ENCODE measurements at places on chromosomes 12 and 14. TPM values are rescaled to one million over a fixed set of nuclear protein-coding genes. Genes with fewer than 3 reads are reported as not detected.
A peak's percentile ranks its signal among the peaks of the same experiment; 100 is the strongest.

DNA sequence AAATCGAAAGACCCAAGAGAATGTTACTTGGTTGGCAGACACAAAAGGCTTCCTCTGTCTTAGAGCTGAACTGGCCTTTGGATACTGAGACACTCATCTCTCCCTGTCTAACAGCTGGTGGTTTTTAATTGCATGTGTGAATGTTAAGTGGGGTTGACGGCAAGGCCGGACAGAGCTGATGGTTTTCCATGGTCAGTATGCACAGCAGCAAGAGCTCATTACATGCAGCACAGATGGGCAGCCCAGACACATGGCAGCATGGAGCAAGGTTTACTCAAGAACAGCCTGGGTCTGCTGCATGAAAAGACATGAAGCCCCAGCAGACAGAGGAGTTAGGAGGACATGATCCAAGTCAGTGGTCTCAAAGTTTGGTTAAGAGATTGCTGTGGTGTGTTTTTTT is 27.8 kb upstream of the CACNA2D4 start:
- DNase-seq = peak; percentile 31

DNA sequence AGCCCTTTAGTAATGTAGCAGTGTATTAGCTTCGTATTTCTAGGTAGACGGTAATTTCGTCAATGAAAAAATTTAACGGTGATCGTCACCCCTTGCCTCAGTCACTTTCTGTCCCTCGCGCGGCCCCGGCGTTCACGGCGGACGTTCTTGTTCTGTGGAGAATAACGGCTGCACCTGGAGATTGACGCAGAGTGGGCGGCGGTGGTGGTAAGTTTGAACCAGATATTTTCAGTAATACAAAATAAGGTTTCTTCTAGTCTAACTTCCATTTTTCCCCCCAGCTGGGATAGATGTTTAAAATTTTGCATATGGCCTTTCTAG is 341 bp downstream of the ZNF10 start:
- no peak for DNase-seq

GRCh38 chr12:76018672-76019071 is 12.9 kb downstream of the PHLDA1 start:
- DNase-seq = no peak

GRCh38 chr12:57852200-57852599 is 5.7 kb upstream of the CTDSP2 start:
- no peak for DNase-seq

DNA sequence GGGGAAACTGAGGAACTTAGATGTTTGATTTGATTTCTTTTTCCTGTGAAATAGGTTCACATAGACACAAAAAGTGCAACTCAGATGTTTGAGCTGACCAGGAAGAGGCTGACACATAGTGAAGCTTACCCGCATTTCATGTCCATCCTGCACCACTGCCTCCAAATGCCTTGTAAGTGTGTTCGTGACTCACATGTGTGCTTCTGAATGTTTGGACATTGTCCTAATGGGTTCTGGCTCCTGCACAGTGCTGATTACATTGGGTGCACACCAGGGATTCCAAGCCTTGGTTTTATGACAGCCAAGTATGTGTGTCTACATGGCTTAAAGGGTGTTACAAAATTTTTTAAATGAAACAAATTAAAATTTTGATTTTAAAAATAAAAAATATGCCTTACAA is 137.4 kb downstream of the DAAM1 start:
- DNase-seq = no peak

TPH2 gene
- total RNA-seq = not detected

TSHR gene
- total RNA-seq = not detected
